B cell (primary cell): ENCODE measurements at places on chromosomes 7 and 10. TPM values are rescaled to one million over a fixed set of nuclear protein-coding genes. Genes with fewer than 3 reads are reported as not detected.

DNA sequence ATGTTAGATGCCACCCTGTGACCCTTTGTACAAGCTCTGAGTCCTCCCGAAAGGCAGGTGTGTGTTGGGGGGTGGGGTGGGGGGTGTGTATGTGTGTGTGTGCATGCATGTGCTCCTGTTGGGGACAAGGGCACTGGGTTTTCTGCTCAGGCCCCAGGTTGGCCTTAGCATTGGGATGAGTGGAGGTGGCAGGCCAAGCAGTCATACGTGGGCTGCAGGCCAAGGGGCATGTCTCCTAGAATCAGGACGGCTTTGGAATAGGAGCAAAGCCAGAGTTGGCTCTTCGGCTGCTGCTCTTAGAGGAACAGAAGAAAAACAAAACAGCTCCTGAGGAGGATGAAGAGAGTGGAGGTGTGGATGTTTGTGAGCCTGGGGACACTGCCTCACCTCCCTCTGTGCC is 26.0 kb downstream of the HSPA12A start:
- DNase-seq = no peak

GRCh38 chr10:58885686-58886345 is 290.6 kb upstream of the PHYHIPL start:
- no peak for DNase-seq

- DNase-seq = no peak
These were observed 35.7 kb downstream of the SEMA3E start for GRCh38 chr7:83613232-83613631.

- DNase-seq = no peak
These were observed 979 bp upstream of the NODAL start for GRCh38 chr10:70442332-70442988.

DNA sequence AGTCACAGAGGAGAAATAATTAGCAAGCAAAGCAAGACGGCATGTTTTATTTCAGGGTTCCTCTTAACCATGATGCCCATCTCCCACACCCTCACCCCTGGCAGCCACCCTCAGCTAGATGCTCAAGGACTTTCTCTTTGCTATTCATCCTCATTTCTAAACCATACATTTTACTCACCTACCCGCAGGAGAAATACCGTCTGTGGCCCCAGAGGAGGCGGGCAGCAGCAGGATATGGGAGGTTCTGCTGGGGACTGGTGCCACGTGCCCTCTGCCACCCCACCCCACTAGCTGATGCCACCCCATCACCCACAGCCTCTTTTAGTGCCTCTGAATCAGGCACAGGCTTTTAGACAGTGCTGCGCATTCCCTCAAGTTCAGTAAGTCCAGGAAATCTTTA is 168.7 kb upstream of the ITGB1 start:
- no peak for DNase-seq

GRCh38 chr7:106535234-106535932 is 125.6 kb downstream of the CCDC71L start:
- no peak for DNase-seq

GRCh38 chr10:5575482-5576153 is 50.9 kb downstream of the CALML3 start:
- DNase-seq = no peak

DNA sequence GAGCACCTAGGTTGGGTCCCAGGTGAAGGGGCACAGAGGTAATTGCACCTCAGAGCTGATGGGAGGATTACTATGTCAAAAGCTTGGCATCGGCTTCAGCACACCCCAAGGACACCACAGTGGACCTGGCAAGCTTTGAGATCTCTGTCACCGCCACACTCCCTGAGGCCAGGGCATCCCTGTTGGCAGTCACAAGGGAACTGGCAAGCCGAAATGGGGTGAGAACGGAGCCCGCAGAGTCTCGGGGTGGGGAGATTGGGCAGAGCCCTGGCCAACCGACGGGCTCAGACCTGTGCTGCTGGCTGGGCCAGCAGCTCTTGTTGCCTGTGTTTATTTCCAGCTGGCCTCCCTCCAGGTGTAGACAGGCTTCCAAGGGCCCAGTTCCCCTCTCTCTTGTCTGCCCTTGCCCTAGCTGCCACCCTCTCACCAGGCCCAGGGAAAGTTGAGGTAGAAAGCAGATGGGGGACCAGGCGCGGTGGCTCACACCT is 2.5 kb downstream of the HSPB1 start:
- no peak for DNase-seq

GRCh38 chr10:76015245-76015644 is 583.8 kb downstream of the LRMDA start:
- DNase-seq = no peak

DNA sequence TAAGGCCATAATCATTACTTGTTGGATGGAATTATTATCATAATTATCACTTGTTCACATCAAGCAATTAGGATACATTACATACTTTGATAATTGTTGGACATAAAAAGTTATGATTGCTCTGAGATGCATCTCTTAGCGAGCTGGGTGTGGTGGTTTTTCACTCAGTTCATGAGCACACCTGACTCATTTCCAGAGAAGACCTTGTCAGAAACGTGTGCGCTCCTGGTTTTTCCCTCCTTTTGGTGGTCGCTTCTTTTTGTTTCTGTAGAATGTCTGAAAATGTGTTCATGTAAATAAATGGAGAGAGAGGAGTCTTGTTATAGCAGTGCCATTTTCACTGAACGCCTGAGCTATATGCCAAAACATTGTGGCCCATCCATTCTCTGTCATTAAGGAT is 141.3 kb downstream of the PAXIP1 start:
- no peak for DNase-seq

DNA sequence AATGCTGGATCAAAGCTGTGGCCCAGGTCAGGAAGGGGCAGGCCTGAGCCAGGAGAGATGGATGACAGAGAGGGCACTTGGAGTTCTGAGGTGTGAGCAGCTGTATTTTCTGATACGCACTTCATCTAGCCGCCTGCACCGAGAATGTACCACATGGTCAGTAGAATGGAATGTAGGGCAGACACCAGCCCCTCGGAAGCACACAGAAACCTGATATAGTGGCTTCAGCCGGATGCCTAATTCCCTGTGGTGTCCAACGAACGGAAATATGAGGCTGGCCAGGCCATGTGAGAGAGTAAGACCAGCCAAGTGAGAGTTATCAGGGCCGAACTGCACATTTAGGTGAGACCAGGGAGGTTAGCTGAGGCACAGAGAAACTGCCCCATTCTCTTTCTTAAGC is 46.7 kb upstream of the PLCE1 start:
- no peak for DNase-seq

GRCh38 chr7:106269254-106269961 is 15.4 kb downstream of the NAMPT start:
- DNase-seq = no peak

DNA sequence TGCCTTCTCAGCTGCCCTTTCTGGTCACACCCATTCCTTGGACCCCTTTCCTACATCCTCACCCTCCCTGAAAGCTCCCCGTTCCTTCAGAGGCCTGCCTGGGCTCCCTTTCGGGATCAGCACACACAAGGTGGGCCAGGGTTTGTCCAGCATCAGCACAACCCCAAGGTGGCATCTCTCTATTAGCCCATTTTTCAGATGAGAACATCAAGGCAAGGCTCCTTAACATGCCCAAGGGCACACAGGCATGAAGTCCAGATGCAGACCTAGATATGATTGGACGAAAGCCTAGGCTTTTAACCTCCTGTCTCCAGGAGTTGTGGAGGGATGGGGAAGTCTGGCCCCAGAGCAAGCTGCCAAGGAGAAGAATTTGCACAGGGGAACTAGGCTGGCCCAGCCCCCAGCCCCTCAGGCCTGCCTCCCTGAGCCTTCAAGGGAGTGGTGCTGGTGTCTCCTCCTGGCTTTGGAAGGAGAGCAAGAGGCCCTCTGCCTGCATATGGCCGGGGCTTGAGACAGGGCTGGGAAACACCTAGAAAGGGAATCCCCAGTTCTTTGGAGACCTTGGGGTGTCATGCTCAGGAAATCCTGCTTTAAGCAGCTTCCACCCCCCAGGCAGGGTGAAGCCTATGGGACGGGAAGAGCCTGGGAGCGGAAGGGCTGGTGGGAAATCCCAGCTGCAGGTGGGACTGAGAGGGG is 9.0 kb upstream of the VSIR start:
- no peak for DNase-seq

Gene SPDYE2B
- not detected in 2 replicates for polyA plus RNA-seq

Gene MYL10
- not detected in 2 replicates for polyA plus RNA-seq

Gene MMD2
- not detected in 2 replicates for polyA plus RNA-seq
